ENCODE measurements at places on chromosomes 4 and X.

- H3K4me3 ChIP-seq: no peak overlapping the region
- no peaks in the 10 kb centered on the region for H3K36me3 ChIP-seq
- H3K27ac ChIP-seq: no peak overlapping the region
- H3K27me3 ChIP-seq: no peaks in the 10 kb centered on the region
- DNase-seq: no peak
Observed at GRCh38 chr4:48252313-48252712, 17.3 kb downstream of the TEC start.

DNA sequence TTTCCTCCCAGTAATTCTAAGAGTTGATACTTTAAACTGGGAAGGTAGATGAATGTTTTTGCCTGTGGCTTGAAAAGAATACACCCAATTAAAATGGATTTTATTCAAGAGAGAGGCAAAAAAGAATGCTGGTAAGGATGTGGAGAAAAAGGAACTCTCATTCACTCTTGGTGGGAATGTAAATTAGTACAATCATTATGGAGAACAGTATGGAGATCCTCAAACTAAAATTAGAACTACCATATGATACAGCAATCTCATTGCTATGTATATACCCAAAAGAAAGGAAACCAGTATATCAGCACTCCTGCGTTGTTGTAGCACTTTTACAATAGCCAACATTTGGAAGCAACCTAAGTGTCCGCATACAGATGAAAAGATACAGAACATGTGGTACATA is 75.2 kb downstream of the ANKRD50 start:
- no peaks in the 10 kb centered on the region for H3K36me3 ChIP-seq
- H3K4me1 ChIP-seq: peaks cover 5% of the 10 kb centered on the region
- no peak overlapping the region for H3K27ac ChIP-seq
- DNase-seq: no peak
- H3K27me3 ChIP-seq: no peaks in the 10 kb centered on the region

GRCh38 chr4:11428899-11429698 is 405 bp upstream of the HS3ST1 start:
- H3K27me3 ChIP-seq: peaks cover 40% of the 10 kb centered on the region
- H3K4me3 ChIP-seq: peak overlapping the region; percentile 75
- H3K27ac ChIP-seq: no peak overlapping the region
- no peaks in the 10 kb centered on the region for H3K36me3 ChIP-seq
- DNase-seq: peak; percentile 63

DNA sequence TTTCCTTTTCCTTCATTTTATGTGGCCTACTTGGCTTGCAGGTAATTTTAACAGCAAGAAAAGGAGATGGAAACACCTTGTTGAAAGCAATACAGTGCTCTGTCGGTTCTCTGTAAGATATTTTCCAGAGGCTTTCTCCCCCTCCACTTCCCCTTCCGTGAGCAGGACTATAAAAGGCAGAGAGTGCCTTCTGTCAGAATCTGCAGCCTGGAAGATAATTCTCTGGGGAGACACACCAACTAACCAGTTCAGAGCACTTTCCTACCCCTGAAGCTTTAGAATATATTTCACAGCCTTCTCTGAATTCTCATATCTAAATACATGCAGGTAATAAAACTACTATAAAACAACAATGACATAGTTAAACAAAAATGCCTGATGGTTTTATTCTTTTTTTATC is 141.1 kb downstream of the IDS start:
- H3K4me1 ChIP-seq: no peaks in the 10 kb centered on the region
- peaks cover 45% of the 10 kb centered on the region for H3K27me3 ChIP-seq
- H3K36me3 ChIP-seq: no peaks in the 10 kb centered on the region
- no peak overlapping the region for H3K27ac ChIP-seq

- no peaks in the 10 kb centered on the region for H3K27me3 ChIP-seq
- no peaks in the 10 kb centered on the region for H3K4me1 ChIP-seq
- H3K4me3 ChIP-seq: no peak overlapping the region
- no peak overlapping the region for H3K27ac ChIP-seq
Observed at GRCh38 chr4:170389411-170389810, 299.7 kb upstream of the AADAT start.

- H3K4me3 ChIP-seq: no peak overlapping the region
- H3K27ac ChIP-seq: no peak overlapping the region
- H3K27me3 ChIP-seq: no peaks in the 10 kb centered on the region
- no peaks in the 10 kb centered on the region for H3K4me1 ChIP-seq
- H3K36me3 ChIP-seq: peaks cover 20% of the 10 kb centered on the region
- DNase-seq: no peak
Observed at GRCh38 chr4:6582889-6583490, 8.0 kb downstream of the MAN2B2 start.

- peak; percentile 35 for DNase-seq
- H3K4me3 ChIP-seq: no peak overlapping the region
- no peaks in the 10 kb centered on the region for H3K36me3 ChIP-seq
- H3K27ac ChIP-seq: no peak overlapping the region
- no peaks in the 10 kb centered on the region for H3K27me3 ChIP-seq
Observed at GRCh38 chr4:87679449-87680169, 29.5 kb downstream of the DMP1 start.

GRCh38 chr4:48439988-48440387 is 43.2 kb upstream of the SLC10A4 start:
- no peak overlapping the region for H3K27ac ChIP-seq
- H3K4me1 ChIP-seq: peaks cover 4% of the 10 kb centered on the region
- H3K4me3 ChIP-seq: no peak overlapping the region
- no peak for DNase-seq

DNA sequence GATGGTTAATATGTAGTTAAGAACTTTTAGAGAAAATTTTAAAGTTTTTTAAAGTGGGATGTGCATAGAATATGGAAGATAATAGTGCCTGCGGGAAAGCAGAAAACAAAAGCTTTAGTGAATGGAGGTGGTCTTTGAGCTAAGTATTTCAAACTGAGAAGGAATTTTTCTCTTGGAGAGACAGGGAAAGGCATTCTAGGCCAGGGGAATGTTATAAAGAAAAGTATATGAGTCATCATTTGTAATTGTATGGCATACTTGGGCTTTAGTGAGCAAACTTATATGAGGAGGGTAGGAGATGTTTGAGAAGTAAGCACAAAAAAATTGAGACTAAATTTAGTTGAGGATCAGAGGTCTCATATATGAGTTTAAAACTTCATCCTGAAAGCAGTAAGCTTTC is 467.0 kb downstream of the PPARGC1A start:
- DNase-seq: no peak
- no peaks in the 10 kb centered on the region for H3K27me3 ChIP-seq
- H3K4me1 ChIP-seq: no peaks in the 10 kb centered on the region
- no peak overlapping the region for H3K27ac ChIP-seq

DNA sequence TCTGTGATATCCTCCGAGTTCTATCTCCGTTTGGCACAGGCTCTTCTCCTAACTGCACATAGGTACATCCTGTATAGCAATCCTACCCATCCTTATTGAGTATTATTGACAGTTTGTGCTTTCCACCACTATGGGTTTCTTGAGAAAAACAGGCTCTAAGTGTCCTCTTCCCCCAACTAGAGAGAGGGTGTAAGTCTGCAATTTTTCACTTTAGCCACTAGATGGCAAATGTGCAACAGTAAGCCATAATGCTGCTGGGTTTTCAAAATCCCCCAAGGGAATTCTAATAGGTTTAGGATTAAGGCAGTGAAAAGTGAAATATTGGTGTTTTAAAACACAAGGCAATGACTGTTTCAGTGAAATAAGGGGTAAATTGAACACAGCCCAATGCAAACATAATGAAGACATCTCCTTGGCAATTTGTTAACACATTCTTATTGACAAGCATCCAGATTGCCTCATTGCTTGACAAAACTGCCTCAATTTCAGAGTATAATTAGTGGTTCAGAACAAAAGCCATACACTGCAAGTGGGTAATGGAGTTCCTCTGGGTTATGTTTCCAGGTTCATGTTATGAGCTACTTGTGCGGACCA is 239.0 kb upstream of the HTR2C start:
- no peaks in the 10 kb centered on the region for H3K27me3 ChIP-seq
- no peak overlapping the region for H3K4me3 ChIP-seq
- no peaks in the 10 kb centered on the region for H3K36me3 ChIP-seq
- no peak for DNase-seq

DNA sequence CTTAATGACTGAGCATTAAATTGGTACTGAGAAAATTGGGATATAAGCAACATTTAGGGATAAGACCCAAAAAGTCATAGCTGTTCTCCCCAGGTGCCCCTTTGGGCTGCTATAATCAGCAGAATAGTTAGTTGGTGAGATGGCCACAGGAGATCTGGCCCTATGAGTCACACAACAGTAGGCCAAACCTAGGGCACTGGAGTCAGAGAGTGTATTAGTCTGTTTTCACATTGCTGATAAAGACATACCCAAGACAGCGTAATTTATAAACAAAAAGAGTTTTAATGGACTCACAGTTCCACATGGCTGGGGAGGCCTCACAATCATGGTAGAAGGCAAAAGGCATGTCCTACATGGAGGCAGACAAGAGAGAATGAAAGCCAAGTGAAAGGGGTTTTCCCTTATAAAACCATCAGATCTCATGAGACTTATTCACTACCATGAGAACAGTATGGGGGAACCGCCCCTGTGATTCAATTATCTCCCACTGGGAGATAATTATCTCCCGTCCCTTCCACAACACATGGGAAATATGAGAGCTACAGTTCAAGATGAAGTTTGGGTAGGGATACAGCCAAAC is 338.3 kb upstream of the NR3C2 start:
- H3K27ac ChIP-seq: no peak overlapping the region
- H3K4me1 ChIP-seq: no peaks in the 10 kb centered on the region
- no peaks in the 10 kb centered on the region for H3K27me3 ChIP-seq
- H3K4me3 ChIP-seq: no peak overlapping the region

GRCh38 chr4:4762300-4762699 is 97.2 kb upstream of the MSX1 start:
- no peak for DNase-seq
- peaks cover 4% of the 10 kb centered on the region for H3K36me3 ChIP-seq
- no peak overlapping the region for H3K4me3 ChIP-seq
- H3K27me3 ChIP-seq: peaks cover 9% of the 10 kb centered on the region
- peaks cover 19% of the 10 kb centered on the region for H3K4me1 ChIP-seq

DNA sequence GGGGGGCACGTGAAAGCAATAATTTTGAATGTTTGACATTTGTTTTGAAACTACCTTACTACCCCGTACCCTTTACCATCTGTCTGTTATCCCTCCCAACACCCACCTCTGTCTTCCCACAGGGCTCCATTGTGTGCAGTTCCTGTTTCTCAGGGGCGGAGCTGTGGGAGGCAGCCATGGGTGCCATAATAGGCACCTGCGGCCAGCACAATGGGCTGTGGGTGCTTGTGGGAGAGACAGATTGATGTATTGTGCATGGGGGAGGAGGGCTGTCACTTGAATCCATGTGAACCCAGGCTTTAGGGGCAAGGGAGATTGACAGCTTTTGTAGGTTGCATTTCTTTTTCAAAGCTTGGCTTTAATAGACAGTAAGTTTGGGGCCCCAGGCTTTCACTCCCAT is 122.6 kb upstream of the CXorf66 start:
- no peak overlapping the region for H3K4me3 ChIP-seq
- no peak overlapping the region for H3K27ac ChIP-seq
- no peaks in the 10 kb centered on the region for H3K4me1 ChIP-seq

GRCh38 chr4:40575846-40576245 is 53.8 kb downstream of the RBM47 start:
- H3K4me3 ChIP-seq: peak overlapping the region; percentile 28
- H3K27me3 ChIP-seq: no peaks in the 10 kb centered on the region
- H3K4me1 ChIP-seq: peaks cover 64% of the 10 kb centered on the region
- no peak for DNase-seq

DNA sequence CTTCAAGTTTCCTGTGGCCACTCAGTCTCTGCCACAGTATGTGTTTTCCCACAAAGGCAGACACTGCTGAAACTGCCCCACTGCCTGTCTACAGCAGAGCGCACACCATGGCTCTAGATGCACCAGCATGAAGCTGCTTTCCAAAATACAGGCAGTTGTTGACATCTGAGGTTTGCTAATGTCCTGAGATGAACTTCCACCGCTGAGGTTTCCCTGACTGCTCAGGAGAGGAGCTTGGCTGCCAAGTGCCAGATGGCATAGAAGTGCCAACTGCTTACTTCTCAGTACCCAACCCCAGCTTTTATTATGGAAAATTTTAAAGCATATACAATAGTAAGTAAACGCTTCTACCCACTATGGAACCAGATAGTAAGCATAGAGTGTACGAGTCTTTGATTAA is 61.0 kb upstream of the EXOC1L start:
- H3K27me3 ChIP-seq: no peaks in the 10 kb centered on the region
- H3K4me1 ChIP-seq: peaks cover 22% of the 10 kb centered on the region
- no peaks in the 10 kb centered on the region for H3K36me3 ChIP-seq
- H3K4me3 ChIP-seq: no peak overlapping the region
- DNase-seq: no peak

DNA sequence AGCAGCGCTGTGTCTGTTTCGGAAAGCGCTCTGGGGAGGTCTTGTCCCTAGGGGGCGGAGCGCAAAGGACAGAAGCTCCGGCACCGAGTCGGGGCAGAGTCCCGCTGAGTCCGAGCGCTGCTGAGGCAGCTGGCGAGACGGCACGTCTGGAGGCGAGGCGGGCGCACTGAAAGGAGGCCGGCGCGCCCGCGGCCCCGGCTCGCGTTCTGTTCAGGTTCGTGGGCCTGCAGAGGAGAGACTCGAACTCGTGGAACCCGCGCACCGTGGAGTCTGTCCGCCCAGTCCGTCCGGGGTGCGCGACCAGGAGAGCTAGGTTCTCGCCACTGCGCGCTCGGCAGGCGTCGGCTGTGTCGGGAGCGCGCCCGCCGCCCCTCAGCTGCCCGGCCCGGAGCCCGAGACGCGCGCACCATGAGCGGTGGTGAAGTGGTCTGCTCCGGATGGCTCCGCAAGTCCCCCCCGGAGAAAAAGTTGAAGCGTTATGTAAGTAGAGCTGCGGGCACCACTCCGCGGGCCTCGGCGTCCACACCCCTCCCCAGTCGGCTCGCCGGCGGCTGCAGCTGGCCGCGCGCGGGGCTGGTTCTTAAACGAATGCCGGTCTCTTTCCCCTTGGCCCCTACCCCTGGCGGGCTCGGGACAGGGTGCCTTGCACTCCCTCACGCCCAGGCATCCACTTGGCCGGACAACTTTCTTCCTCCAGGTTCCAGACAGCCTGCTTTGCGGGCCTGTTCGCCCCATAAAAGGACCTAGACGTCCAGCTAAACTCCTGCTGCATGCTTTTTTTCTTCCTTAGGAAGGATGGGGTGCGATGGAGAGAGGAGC is at the start of gene GAB1:
TSS of gene GAB1 (plus strand) at position 96 of the 819 bp plus-strand sequence. CDS start at position 409, 313 bp downstream.
- peaks cover 5% of the 10 kb centered on the region for H3K4me1 ChIP-seq
- peak; percentile 65 for DNase-seq
- H3K4me3 ChIP-seq: peak within 1 kb of the TSS; percentile 94
- peaks cover 51% of the 10 kb centered on the region for H3K27me3 ChIP-seq
- no peak within 1 kb of the TSS for H3K27ac ChIP-seq

GRCh38 chr4:7590189-7590588 is 155.5 kb upstream of the PSAPL1 start:
- H3K4me3 ChIP-seq: no peak overlapping the region
- H3K27me3 ChIP-seq: no peaks in the 10 kb centered on the region
- no peak for DNase-seq
- H3K4me1 ChIP-seq: no peaks in the 10 kb centered on the region

Data from activated T-cell treated with anti-CD3 and anti-CD28 coated beads, Interleukin-2, amount 50 U/mL, for 72 hours (primary cell).